SK-N-SH (cell line): ENCODE measurements at places on chromosomes 3 and 15. TPM values are rescaled to one million over a fixed set of nuclear protein-coding genes. Genes with fewer than 3 reads are reported as not detected.

GRCh38 chr3:50401978-50402595 lies 42.8 kb upstream of the TMEM115 start:
- H3K4me3 ChIP-seq = no peak overlapping the region
- peaks cover 21% of the 10 kb centered on the region; the same call in 1 of the 2 replicates for H3K27me3 ChIP-seq
- H3K27ac ChIP-seq = no peak overlapping the region
- no peak for DNase-seq
- no peaks in the 10 kb centered on the region for H3K36me3 ChIP-seq

- no peaks in the 10 kb centered on the region; the same call in 1 of the 2 replicates for H3K4me1 ChIP-seq
- no peak overlapping the region for H3K4me3 ChIP-seq
- no peak overlapping the region for H3K27ac ChIP-seq
- no peaks in the 10 kb centered on the region; the same call in 1 of the 2 replicates for H3K36me3 ChIP-seq
- no peak for DNase-seq
- H3K27me3 ChIP-seq = no peaks in the 10 kb centered on the region
Observed at GRCh38 chr3:188202358-188203138, 48.6 kb downstream of the LPP start.

DNA sequence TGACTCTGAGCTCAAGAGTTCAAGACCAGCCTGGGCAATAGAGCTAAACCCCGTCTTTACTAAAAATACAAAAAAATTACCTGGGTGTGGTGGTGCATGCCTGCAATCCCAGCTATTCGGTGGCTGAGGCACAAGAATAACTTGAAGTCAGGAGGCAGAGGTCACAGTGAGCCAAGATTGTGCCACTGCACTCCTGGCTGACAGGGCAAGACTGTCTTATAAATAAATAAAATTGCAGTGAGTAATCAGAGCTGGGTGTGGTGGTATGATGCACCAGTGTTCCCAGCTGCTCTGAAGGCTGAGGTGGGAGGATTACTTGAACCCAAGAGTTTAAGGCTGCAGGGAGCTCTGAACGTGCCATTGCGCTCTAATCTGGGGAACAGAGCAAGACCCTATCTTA lies 55.9 kb upstream of the GCNT3 start:
- no peak overlapping the region for H3K27ac ChIP-seq
- DNase-seq = no peak
- no peaks in the 10 kb centered on the region for H3K36me3 ChIP-seq
- no peaks in the 10 kb centered on the region for H3K4me1 ChIP-seq

- no peak overlapping the region for H3K27ac ChIP-seq
- peaks cover 8% of the 10 kb centered on the region; the same call in 1 of the 2 replicates for H3K4me1 ChIP-seq
- H3K27me3 ChIP-seq = no peaks in the 10 kb centered on the region
- no peak overlapping the region for H3K4me3 ChIP-seq
- no peak for DNase-seq
- H3K36me3 ChIP-seq = no peaks in the 10 kb centered on the region
Observed at GRCh38 chr3:125148836-125149235, 63.7 kb downstream of the SLC12A8 start.

- no peaks in the 10 kb centered on the region for H3K36me3 ChIP-seq
- H3K4me3 ChIP-seq = no peak overlapping the region
- H3K27me3 ChIP-seq = no peaks in the 10 kb centered on the region
- no peak for DNase-seq
- H3K27ac ChIP-seq = no peak overlapping the region
Observed at GRCh38 chr3:10561946-10562560, 56.7 kb upstream of the ATP2B2 start.

DNA sequence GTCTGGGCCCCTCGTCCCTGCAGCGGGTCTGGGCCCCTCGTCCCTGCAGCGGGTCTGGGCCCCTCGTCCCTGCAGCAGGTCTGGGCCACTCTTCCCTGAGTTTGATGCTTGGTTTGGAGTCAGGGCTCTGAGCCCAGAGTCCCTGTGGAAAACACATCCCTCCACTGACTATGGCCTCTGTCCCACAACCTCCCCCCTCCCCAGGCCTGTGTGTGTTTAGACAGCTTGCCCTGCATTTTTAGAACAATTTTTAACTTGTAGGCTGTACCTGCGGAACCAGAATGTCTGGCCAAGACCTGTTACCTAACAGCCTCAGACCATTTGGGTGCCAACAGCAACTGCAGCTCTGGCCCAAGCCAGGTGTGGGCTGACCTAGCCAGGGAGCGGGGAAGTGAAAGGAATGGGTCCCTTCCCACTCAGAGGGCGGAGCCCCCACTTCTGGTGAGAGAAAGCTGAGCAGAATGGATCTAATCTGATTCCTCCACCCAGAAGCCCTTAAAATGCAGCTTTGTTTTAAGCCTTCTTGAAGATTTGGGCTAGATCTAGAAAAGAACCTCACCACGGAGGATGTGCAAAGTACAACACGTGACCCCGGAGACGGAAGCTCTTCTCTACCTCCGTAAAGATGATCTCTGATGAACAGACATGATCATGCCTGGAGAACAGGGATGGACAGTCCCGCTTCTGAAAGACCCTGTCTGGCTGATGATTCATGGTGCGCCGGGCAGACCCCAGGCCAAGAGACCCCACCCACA lies 60.5 kb upstream of the TFRC start:
- H3K4me1 ChIP-seq = no peaks in the 10 kb centered on the region
- H3K27me3 ChIP-seq = no peaks in the 10 kb centered on the region
- no peaks in the 10 kb centered on the region for H3K36me3 ChIP-seq
- DNase-seq = no peak
- H3K27ac ChIP-seq = no peak overlapping the region

DNA sequence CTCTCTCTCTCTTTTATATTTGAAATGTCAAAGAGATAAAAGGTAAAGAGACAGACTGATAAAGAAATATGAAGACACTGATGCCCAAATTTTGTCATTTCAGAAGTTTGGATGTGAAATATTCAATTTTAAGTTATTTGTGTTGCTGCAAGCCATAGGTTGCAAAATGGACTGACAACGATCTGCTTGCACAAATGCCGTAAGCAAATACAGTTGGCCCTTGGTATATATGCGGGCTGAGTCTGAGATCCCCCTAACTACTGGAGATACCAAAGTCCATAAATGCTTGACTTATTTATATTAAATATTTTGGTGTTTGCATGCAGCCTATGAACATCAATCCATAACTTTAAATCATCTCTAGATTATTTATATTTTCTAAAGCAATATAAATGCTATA lies 1459.1 kb upstream of the ALCAM start:
- H3K27ac ChIP-seq = peak overlapping the region; percentile 97
- H3K36me3 ChIP-seq = no peaks in the 10 kb centered on the region
- H3K4me1 ChIP-seq = no peaks in the 10 kb centered on the region; the same call in 1 of the 2 replicates
- H3K4me3 ChIP-seq = no peak overlapping the region

GRCh38 chr3:156371701-156372100 lies 183.2 kb downstream of the SSR3 start:
- no peaks in the 10 kb centered on the region for H3K27me3 ChIP-seq
- H3K36me3 ChIP-seq = peaks cover 5% of the 10 kb centered on the region
- H3K4me3 ChIP-seq = no peak overlapping the region
- H3K27ac ChIP-seq = no peak overlapping the region
- DNase-seq = no peak

DNA sequence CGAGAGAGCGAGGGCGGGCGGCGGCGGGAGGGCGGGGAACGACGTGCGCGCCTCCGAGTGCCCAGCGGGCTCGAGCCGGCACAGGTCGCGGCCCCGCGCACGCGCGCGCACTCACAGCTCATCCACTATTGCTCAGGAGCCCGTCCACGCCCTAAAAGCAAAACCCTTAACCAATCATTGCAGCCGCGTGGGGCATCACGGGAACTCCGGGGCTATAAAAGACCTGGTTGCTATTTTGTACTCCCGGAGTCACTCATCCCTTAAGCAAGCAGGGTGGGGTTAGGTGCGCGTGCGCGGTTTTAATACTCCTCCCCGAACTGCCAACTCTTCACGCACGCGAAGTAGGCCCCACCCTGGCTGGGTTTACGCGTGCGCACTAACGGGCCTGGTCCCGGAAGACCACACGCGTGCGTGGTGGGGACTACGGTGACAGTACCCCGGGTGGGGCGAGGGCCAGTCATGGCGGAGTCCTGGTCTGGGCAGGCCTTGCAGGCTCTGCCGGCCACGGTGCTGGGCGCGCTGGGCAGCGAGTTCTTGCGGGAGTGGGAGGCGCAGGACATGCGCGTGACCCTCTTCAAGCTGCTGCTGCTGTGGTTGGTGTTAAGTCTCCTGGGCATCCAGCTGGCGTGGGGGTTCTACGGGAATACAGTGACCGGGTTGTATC lies at the start of the genes RHOA and TCTA:
RHOA (minus strand) TSS at position 9 of the 664 bp plus-strand sequence. CDS start 36,387 bp downstream, outside the sequence.
TCTA (plus strand) TSS at position 456 of the 664 bp plus-strand sequence; CDS start at position 460, 4 bp downstream.
- DNase-seq = peak; percentile 100
- peaks cover 9% of the 10 kb centered on the region; the same call in 1 of the 2 replicates for H3K36me3 ChIP-seq
- peak within 1 kb of the TSS; percentile 91 for H3K27ac ChIP-seq
- H3K27me3 ChIP-seq = no peaks in the 10 kb centered on the region
- H3K4me3 ChIP-seq = peak within 1 kb of the TSS; percentile 84

- H3K4me3 ChIP-seq = no peak overlapping the region
- H3K36me3 ChIP-seq = no peaks in the 10 kb centered on the region
- DNase-seq = no peak
- H3K4me1 ChIP-seq = no peaks in the 10 kb centered on the region
- peaks cover 29% of the 10 kb centered on the region; the same call in 1 of the 2 replicates for H3K27me3 ChIP-seq
Observed at GRCh38 chr3:150825192-150825915, 62.4 kb upstream of the SIAH2 start.

- no peaks in the 10 kb centered on the region for H3K4me1 ChIP-seq
- DNase-seq = no peak
- H3K27ac ChIP-seq = no peak overlapping the region
- no peaks in the 10 kb centered on the region for H3K36me3 ChIP-seq
- no peak overlapping the region for H3K4me3 ChIP-seq
Observed at GRCh38 chr3:61701011-61701410, 139.6 kb downstream of the PTPRG start.

DNA sequence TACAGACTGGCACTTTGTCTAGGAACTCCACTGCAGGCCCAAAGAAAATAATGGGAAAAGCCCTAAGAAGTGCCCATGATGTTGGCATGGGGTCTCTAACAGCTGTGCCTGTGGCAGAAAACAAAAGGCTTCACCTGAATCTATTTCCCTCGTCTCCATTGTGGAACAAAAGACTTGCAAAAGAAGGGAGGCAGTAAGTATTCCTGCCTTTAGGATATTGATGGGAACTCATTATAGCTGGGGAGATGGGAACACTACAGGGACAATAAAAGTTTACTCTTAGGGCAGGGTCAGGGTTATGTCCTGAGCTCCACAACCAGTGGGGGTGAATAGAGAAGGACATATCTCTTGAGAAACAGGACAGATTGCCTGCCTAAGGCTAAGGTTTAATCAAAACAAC lies 930.6 kb upstream of the EPHA6 start:
- H3K27ac ChIP-seq = no peak overlapping the region
- no peaks in the 10 kb centered on the region for H3K4me1 ChIP-seq
- H3K4me3 ChIP-seq = no peak overlapping the region
- peaks cover 7% of the 10 kb centered on the region for H3K27me3 ChIP-seq
- H3K36me3 ChIP-seq = no peaks in the 10 kb centered on the region

GRCh38 chr3:102059145-102059943 lies 210.0 kb downstream of the NFKBIZ start:
- no peaks in the 10 kb centered on the region for H3K27me3 ChIP-seq
- no peak overlapping the region for H3K27ac ChIP-seq
- no peaks in the 10 kb centered on the region for H3K36me3 ChIP-seq

DNA sequence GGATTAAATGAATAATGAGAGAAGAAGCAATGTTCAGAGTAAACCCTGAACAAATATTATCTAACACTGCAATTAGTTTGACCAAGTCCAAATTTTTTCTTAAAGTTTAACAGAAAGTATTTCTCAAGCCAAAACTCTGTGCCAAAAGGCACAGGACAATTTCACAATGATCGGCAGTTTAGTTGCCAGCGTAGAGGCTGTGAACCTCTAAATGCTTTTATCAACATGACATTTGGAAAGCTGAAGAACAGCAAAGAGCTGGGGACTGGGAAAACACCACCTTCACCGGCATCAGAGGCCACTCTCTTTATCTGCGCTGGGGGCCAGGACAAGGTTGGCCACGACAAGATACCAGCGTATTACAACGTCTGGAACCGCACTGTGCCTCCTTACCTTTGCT lies 125.6 kb downstream of the ADAMTS17 start:
- peaks cover 6% of the 10 kb centered on the region for H3K4me1 ChIP-seq
- no peaks in the 10 kb centered on the region for H3K27me3 ChIP-seq
- DNase-seq = no peak
- no peaks in the 10 kb centered on the region for H3K36me3 ChIP-seq
- no peak overlapping the region for H3K4me3 ChIP-seq

GRCh38 chr3:47227678-47228077 lies 54.9 kb downstream of the KIF9 start:
- H3K4me3 ChIP-seq = no peak overlapping the region
- H3K27me3 ChIP-seq = no peaks in the 10 kb centered on the region

DNA sequence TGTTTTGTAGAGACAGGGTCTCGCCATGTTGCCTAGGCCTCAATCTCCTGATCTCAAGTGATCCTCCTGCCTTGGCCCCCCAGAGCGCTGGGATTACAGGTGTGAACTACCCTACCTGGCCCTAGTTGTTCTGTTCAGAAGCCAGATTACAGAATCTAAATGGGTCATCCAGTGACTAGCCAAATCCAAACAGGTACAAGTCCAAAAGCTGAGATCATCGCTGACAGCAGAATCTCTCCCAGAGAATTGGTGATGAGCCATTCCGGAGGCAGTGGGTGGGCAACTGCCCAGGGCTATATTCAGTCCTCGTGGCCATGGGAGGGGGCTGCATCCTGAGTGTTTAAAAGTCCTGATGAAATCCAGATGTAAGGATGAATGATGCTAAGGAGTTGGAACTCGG lies 47.5 kb upstream of the SEMA4B start:
- DNase-seq = no peak
- H3K4me1 ChIP-seq = peaks cover 5% of the 10 kb centered on the region; the same call in 1 of the 2 replicates
- H3K27me3 ChIP-seq = no peaks in the 10 kb centered on the region
- H3K27ac ChIP-seq = no peak overlapping the region
- H3K36me3 ChIP-seq = no peaks in the 10 kb centered on the region

DNA sequence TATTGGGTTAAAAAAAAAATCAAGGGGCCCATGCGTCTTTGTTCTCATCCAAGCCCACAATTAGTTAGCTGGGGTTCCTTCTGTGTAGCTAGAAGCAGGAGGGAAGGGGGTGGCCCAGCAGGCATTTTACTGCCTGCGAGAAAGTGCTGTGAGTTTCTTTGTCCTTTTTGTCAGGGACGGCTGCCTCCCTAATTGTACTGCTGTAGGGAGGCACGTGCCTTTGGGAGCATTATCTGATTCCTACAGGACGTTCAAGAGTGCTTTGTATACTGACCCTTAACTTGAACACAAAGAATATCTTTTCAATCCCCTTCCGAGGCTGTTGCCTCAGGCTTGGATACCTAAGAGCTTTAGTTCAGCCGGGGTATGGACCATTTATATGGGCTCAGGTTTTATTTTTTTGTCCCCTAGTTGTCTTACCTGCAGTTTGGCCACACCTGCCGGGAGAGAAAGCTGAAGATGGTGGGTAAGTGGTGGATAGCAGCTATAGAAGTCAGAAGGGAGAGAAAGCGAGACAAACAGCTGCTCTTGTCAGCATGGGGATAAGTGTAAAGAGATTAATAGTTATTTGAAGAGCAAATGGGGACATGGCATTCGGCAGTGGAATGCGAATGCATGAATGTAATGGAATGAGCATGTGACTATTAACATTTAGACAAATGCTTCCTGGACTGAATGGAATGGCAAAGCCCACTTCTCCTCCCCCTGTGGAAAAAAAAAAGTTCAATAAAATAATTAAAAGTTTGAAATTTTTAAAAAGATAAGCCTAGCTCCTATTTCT lies 175.2 kb downstream of the TP63 start:
- H3K4me1 ChIP-seq = no peaks in the 10 kb centered on the region
- no peak overlapping the region for H3K4me3 ChIP-seq
- no peak for DNase-seq
- H3K27me3 ChIP-seq = peaks cover 16% of the 10 kb centered on the region; the same call in 1 of the 2 replicates
- no peaks in the 10 kb centered on the region for H3K36me3 ChIP-seq

MEX3B gene
- 6.2 and 9.3 TPM in 2 replicates for polyA plus RNA-seq

MUC20 gene
- polyA plus RNA-seq = 0.31 and 0.36 TPM in 2 replicates

GUCA1C gene
- not detected in 2 replicates for polyA plus RNA-seq

GRAMD1C gene
- 1.2 and 1.3 TPM in 2 replicates for polyA plus RNA-seq

PPCDC gene
- 19.8 and 20.7 TPM in 2 replicates for polyA plus RNA-seq

KLHL40 gene
- polyA plus RNA-seq = not detected in 2 replicates
